ENCODE measurements at places on chromosomes 7 and 10.

- DNase-seq, result no peak
These were observed 63.3 kb downstream of the CTTNBP2 start for GRCh38 chr7:117809958-117810357.

DNA sequence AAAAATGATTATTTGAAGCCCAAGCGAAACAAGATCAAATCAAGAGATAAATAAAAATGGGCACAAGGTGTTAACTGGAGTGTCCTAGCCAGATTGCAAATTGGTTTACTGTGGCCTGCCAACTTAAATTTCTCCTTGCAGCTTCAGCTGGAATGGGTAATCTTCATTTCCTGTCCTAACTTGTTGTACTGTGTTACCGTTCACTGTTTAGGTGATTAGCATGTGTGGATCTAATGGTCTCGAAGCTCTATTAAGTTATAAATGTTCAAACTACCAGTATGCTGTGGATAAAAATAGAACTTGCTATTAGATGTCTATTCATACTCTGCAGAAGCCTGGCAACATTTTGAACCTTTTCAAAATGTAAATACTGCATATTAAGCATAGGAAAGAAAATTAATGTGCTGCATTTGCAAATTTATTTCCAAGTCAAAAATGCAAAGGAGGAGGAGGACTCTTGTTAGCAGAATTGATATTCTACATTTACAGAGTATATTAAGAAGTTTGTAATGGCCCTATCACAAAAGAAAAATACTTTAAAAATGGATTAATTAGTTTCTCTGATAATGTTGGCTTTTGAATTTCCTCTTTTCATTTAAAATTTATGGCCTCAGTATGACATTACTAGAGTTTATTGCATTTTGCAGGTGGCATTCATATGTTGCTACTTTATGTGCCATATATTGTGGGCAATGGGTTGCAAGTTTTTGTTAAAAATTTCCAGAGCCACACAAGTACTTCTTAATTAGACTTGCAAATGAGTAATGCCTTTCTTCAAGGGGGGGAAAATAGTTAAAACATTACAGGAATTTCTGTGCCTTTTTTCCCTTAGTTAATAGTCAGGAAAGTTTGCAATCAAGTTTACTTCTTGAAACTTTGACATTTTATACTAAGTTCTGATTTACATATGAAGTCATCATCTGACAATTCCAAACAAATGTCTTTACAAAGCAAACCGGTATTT is 92.1 kb downstream of the CABCOCO1 start:
- DNase-seq, result no peak

DNA sequence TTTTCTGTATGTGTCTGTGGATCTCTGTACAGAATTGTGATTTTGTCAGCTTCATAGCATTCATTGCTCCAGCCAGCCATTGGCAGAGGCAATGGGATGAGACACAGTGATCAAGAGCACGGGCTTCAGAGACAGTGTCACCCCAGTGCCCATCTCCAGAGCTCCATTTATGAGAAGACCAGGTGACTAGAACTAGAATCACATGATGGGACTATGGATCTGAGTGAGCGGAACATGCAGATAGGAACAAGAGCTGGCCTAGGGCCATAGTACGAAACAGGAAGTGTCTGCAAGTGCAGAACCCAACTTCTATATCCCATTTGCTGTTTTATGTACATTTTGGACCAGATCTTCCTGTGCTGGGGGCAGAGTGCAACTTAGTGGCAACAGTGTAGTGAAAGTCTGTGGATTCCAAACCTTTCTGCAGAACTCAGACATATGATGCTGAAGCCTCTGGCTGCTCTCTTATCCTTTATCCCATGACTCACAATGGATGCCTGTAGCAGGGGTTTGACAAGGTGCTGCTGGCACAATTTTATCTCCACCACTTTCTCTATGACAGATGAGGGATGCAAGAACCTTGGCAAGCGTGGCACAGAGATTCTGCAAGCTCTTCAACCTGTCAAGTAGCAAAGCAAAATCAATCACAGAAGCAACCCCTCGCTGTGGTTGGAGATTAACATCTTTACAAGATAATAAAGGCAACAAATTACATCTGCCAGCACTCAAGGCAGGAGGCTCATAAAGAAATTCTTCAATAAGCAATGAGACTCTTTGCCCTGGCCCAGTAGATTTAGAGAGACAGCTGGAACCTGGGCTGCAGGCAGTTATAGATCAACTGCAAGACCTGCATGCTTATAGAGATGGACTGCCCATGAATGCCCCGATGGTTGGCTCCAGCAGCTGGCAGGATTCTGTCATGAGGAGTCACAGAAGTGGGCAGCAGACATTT is 681.3 kb downstream of the TNS3 start:
- DNase-seq, result no peak

DNA sequence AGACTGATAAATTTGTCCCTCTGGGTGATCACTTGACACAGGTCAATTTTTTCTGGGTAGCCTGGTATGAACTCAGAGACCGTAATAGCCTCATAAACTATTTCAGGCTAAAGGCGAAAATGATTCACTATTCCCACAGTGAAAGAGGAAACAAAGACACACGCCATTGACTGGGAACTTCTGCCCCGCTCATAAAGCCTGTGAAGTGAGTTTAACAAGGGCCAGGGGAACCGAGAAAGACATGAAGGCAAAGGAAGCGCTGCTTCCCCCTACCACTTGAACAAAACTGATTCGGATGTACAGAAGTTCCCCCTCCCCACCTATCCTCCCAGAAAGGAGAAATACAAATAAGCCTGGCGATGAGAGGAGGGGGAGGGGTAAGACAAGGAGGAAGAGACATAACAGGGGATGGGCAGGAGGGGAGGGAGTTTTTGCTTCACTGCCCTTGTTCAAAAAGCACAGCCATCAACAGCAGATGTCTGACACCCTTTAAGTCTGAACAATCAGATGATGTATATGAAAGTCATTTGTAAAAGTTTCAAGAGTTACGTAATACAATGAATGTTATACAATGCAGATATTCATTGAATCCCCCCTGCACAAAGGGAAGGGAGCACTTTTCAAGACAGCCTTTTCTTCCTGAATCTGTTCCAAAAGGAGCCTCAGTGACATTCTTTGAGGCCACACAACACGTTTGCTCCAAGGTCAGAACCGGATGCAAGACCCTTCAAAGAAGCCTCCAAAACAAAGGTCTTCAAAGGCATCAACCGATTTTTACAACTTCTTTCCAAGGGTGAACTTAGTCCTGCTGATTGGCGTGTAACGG is 734 bp downstream of the ABCB4 start:
- peak; percentile 25 for DNase-seq

- peak; percentile 63 for DNase-seq
These were observed 1.3 kb upstream of the ARID5B start for GRCh38 chr10:61899997-61900828.

GRCh38 chr10:15898046-15898445 is 37.7 kb upstream of the MINDY3 start:
- DNase-seq, result no peak

DNA sequence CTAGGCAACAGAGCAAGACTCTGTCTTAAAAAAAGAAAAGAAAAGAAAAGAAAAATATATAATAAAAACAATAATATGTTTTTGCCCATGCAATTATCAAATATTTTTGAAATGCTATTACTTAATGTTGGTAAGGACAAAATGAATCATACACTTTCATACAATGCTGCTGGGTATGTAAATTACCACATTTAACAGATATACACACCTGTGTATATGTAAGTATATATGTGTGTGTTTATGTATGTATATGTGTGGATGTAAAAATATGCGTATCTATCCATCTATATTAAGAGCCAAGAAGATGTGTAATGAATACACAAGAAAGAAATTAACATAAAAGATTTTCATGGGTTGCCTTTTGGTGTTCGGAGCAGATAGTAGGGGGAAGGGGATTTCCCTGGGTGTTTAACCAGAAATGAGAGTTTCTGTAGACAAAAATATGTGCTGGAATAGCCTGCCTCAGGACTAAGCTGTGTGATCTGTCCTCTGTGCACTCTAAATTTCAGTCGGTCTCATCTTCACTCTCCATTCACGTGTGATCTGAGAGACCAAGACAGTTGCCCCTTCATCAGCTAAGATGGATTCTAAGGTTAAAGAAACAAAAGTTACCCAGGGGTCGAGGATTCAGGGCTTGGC is 61.2 kb downstream of the PRKCQ start:
- no peak for DNase-seq

GRCh38 chr10:54837479-54837878 is 36.4 kb upstream of the PCDH15 start:
- DNase-seq, result no peak

DNA sequence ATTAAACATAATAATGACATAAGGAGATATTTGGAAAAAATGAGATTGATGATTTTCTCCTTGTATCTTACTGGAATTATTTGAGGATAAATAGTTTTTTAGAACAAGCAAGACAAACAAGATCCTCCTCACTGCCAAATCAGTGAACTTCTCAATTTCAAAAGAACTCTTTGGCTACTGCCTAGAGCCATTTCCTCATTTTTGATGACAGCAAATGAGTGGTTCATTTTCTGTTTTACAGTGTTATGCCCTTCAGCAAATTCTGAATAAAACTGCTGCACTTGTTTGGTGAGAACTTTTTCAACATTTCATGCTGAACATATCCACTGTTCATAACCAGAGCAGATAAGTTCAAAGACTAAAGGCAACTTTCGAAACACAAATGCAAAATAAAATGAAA is 42.5 kb upstream of the AHR start:
- no peak for DNase-seq

GRCh38 chr10:97188261-97188711 is 2.5 kb upstream of the SLIT1 start:
- DNase-seq, result no peak

GRCh38 chr10:78218798-78219490 is 185.3 kb downstream of the RPS24 start:
- DNase-seq, result no peak

DNA sequence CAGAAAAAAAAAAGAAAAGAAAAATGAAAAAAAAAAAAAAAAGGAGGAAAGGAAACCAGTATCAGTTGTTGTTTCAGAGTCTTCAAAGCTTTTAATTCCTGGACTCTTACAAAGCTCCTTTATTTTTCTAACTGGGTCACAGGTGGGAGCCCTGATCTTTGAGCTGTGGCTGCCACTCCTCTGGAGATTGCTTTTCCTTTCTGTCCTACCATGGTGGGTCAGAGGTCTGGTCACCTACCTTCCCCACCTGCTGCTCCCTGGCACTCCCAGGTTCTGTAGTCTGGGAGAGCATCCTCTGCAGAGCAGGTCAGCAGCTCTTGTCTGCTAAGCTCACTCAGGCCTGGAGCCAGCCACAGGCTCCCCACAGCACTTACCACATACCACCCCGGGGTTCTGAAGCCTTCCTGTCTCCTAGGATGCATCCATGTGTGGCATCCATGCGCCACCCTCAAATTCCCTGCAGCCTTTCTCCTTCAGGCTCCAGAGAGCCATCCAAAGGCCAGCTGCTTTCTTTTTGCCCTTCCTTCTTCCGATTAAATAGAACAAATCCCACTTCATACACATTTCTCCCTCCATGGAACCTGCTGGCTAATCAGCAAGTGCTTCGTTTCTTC is 73.2 kb upstream of the TPK1 start:
- DNase-seq, result no peak

GRCh38 chr10:22816298-22816653 is 101.9 kb upstream of the PIP4K2A start:
- DNase-seq, result no peak

DNA sequence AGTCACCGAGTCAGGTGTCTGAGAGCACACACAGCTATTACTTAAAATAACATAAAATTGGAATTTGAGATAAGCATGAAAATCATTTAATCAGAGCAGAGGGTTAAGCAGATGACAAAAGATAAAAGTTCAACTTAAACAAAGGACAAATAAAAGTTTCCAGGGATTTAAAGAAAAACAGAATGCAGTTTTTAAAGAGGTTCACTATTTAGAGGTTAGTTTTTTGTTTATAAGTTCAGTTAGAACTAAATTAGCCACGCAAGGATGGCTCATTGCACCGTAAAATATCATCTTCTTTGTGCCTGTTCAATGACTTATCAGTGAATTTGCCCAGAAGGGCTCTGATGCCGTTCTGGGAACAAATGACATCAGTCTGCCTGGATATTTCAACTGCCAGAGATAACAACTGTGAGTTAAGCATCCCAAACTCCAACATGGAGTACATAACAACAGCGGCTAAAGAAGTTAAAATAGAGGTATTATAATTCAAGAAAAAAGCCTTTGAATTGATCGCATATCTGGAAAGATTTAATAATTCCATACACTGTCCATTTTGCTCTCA is 107.8 kb downstream of the ANK3 start:
- DNase-seq, result no peak

DNA sequence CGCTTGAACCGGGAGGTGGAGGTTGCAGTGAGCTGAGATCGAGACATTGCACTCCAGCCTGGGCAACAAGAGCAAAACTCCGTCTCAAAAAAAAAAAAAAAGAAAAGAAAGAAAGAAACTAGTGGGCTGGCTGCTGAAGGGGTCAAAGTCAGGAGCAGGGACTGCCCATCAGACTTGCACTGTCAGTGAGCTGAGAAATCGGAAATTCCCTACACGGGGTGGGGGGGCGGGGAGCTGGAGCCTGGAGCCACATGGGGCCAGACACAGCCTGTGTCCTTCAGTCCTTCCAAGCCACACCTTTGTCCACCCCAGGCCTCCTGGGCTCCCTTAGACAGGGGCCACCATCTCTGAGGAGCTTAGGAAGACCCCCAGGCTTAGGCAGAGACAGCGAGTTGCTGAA is 34.5 kb downstream of the SRRM3 start:
- no peak for DNase-seq

GRCh38 chr10:106224676-106225075 is 939.8 kb downstream of the SORCS1 start:
- DNase-seq, result no peak

GRCh38 chr10:8306685-8307364 is 252.3 kb downstream of the GATA3 start:
- DNase-seq, result no peak

- no peak for DNase-seq
These were observed 2.3 kb downstream of the KNDC1 start for GRCh38 chr10:133162178-133162909.
